Panc1 (cell line): ENCODE measurements at places on chromosomes 1 and 21. TPM values are rescaled to one million over a fixed set of nuclear protein-coding genes. Genes with fewer than 3 reads are reported as not detected.

- no peaks in the 10 kb centered on the region for H3K27me3 ChIP-seq
- DNase-seq = no peak
- no peak overlapping the region for H3K27ac ChIP-seq
- H3K4me3 ChIP-seq = no peak overlapping the region
- H3K36me3 ChIP-seq = no peaks in the 10 kb centered on the region
- H3K4me1 ChIP-seq = no peaks in the 10 kb centered on the region
Observed at GRCh38 chr1:158285756-158286241, 3.9 kb upstream of the CD1C start.

- no peak overlapping the region for H3K4me3 ChIP-seq
- no peak overlapping the region for H3K27ac ChIP-seq
- H3K27me3 ChIP-seq = no peaks in the 10 kb centered on the region
Observed at GRCh38 chr21:33254766-33255165, 11.4 kb upstream of the IL10RB start.

The PLD5 gene
- not detected for total RNA-seq

The FTCD gene
- total RNA-seq = 0.21 TPM

- H3K36me3 ChIP-seq = no peaks in the 10 kb centered on the region
- H3K4me1 ChIP-seq = no peaks in the 10 kb centered on the region
- H3K4me3 ChIP-seq = no peak overlapping the region
- no peak for DNase-seq
- no peak overlapping the region for H3K27ac ChIP-seq
Observed at GRCh38 chr1:240831191-240831631, 219.3 kb upstream of the GREM2 start.

GRCh38 chr1:167799747-167800146, 78.0 kb downstream of the MPZL1 start:
- no peaks in the 10 kb centered on the region for H3K27me3 ChIP-seq
- no peak for DNase-seq
- no peaks in the 10 kb centered on the region for H3K36me3 ChIP-seq
- no peaks in the 10 kb centered on the region for H3K4me1 ChIP-seq
- H3K4me3 ChIP-seq = no peak overlapping the region

GRCh38 chr1:26096471-26096870, 15.2 kb upstream of the PDIK1L start:
- no peak overlapping the region for H3K27ac ChIP-seq
- H3K4me3 ChIP-seq = no peak overlapping the region
- H3K36me3 ChIP-seq = no peaks in the 10 kb centered on the region
- no peak for DNase-seq
- peaks cover 3% of the 10 kb centered on the region; the same call in 1 of the 2 replicates for H3K4me1 ChIP-seq

The FCAMR gene
- total RNA-seq = not detected

- H3K36me3 ChIP-seq = no peaks in the 10 kb centered on the region
- DNase-seq = no peak
- no peak overlapping the region for H3K4me3 ChIP-seq
- no peak overlapping the region for H3K27ac ChIP-seq
- no peaks in the 10 kb centered on the region for H3K27me3 ChIP-seq
- no peaks in the 10 kb centered on the region for H3K4me1 ChIP-seq
Observed at GRCh38 chr1:52238887-52239707, 97.2 kb downstream of the ZFYVE9 start.
